ENCODE measurements at places on chromosomes 5 and 9.

DNA sequence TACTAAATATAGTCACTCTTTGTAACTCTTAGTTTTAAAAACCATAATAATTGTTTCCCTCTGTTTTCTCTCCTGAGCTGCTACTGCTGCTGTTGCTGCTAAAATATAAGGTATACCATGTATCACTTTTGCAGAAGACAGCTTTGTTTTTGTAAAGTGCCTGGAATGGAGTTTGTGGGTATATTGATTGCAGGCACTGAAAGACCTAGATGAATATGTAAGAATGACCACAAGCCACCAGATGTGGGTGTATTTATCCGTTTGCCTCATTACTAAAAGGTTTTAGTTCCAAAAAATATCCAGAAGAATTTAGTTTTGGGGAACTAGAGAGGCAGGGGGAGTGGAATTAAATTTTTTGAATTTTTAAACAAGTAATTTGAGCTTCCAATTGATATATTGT, 151.1 kb upstream of the CDKN2B start:
- DNase-seq = no peak

DNA sequence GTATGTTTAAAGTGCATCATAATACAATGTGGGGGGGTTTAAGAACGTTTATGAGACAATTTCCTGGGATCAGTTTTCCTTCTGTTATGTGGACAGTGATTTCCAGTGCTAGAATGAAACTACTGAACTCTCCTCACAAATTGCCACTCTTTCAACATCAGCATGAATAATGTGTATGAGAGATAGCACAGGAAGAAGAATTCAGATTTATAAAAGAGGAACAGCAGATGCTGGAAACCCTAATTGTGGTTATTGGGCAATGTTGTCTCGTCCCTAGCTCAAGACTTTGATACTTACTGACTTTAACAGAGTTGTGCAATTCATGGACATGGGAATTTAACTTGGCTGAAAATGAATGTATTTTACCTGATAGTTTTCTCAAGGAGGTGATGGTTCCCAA, 410.8 kb upstream of the MEF2C start:
- no peak for DNase-seq

GRCh38 chr5:168382421-168382820, 91.0 kb downstream of the WWC1 start:
- DNase-seq = no peak

DNA sequence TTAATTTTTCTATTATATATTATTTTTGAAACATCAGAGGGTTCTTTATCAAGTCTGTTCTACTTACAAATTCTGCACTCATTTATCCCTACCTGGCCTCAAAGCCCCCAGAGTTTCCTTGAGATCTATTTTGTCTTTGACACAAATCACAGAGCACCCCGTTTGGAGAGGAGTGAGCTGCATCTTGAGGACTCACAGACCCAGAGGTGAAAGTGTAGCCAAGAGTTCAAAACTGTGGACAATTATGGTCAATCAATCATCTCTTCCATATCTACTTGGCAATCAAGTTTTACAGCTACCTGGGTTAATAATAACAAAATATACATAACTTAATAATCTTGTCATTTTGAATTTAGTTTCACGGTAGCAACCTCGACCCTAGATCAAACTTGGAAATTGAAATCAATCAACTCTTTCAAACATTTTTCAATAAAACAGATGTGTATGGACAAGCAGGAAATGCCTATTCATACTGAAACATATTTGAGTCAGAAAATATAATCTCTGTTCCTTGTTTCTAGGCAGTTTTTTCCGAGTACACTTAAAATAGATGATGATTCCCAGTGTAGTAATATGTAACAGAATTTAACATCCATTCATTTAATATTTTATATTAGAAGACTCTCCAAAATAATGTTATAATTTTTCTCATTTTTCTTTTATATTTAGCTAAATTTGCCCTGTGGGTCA, 13.7 kb upstream of the SYK start:
- no peak for DNase-seq

- DNase-seq = no peak
Measured at GRCh38 chr5:128213340-128213739, 129.8 kb downstream of the SLC12A2 start.

DNA sequence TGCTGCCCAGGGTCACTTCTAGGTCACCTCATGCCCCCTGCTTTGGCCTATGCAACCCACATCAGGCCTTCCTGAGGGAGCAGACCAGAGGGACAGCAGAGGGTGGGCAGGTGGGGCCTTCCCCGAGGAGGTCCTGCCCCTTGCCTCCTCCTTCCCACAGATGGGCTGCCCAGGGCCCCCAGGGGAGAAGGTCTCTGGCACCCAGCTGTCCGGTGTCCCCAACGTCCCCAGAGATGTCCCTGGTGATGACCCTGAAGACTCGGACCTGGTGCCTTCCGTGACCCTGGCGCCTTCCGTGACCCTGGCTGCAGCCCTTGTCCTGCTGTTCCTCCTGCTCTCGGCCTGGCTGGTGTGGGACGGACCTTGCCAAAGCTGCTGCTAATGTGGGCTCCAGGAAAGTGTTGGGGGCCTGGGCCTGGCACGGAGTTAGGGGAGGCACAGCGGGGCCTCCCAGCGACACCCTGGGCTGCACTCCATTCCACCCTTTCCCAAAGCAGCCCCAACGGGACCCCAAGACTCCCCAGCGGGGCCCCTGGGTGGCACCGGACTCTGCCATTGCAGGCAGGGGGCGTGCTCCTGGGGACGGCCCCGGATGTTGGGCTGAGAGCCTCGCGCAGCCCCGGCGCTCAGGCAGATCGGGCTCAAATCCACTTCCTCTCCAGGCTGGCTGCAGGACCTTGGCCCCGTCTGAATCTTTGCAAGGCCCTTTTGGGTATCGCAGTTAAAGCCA, 6.8 kb upstream of the SLC2A6 start:
- DNase-seq = no peak

DNA sequence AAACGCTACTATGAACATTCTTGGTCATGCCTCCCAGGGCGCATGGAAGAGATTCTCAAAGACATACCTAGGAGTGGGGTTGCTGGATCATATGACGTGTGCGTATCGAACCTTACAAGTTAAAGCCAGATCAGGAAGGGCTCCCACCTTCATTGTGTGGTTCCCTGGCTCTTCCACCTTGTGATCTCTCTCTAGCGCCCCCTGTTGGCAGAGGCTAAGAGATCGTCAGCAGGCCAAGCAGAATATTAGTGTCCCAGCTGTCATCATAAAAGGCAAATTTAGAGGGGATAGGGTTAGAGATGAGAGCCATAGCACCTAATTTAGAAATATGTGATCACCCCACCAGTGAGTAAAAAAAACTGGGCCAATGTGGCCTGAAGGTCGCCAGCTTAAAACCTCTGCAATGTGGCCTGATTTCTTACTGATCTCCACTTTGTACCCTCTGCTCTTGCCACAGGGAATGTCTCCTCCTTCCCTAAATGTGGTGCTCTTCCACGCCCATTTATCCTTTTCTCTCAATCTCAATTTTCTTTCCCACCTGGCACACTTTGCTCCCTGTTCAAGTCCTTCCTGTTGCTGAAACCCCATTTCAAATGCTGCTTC, 91.7 kb upstream of the SHB start:
- DNase-seq = no peak

DNA sequence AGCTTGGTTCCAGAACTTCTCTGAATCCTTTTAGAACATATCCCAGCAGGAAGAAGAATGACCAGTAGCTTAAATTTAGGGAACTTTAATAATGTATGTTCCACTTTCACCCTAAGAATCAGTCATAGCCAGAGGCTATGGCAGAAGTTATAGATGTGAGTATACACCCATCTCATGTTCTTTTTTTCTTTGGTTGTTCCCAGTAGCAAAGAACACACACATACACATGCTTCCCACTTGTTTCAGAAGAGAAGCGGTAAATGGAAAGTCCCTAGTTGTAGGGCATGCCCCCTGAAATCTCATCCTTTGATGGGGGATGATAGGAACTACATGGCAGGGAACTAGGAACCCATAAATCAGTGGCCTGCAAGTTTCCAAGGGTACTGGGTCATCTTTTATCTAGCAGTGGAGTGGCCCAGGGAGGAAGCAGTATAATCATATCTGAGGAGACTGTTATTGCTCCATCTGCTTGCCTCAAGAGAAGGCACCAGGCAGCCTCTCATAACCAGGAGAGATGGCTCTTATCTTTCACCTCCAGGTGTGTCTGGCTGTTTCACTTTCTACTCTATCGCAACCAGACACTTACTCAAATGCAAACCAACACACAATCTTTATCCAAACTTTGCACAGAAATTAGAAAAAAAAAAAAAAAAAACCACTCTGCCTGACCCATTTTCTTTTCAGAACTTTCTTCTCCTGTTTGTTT, 109.5 kb downstream of the SNCAIP start:
- DNase-seq = no peak

- no peak for DNase-seq
Measured at GRCh38 chr9:112858625-112859147, 32.0 kb downstream of the SLC46A2 start.

DNA sequence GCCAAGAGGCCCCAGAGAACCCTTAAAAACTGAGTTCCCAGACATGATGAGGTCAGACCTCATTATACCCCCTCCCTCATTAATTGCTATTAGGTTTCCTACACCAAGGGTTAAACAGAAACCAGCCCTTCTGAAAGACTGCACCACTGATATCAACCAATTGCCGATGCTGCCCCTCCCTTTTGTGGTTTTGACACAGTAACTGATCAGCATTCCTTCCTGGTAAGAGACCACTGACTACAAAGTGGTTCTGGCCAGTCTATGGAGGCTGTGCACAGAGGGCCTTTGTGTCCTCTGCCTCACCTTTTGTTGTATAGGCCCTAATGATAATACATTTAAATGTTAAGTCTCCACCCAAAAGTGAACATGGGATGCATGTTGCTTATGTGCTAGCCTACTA, 201.5 kb downstream of the FRMD3 start:
- DNase-seq = no peak

GRCh38 chr5:114367029-114367428, 5.2 kb downstream of the KCNN2 start:
- no peak for DNase-seq

GRCh38 chr5:140344683-140345423, 1.6 kb downstream of the HBEGF start:
- DNase-seq = no peak

- DNase-seq = no peak
Measured at GRCh38 chr5:82698026-82698425, 379.2 kb downstream of the TMEM167A start.

- no peak for DNase-seq
Measured at GRCh38 chr5:65734921-65735320, 12.9 kb downstream of the NLN start.

DNA sequence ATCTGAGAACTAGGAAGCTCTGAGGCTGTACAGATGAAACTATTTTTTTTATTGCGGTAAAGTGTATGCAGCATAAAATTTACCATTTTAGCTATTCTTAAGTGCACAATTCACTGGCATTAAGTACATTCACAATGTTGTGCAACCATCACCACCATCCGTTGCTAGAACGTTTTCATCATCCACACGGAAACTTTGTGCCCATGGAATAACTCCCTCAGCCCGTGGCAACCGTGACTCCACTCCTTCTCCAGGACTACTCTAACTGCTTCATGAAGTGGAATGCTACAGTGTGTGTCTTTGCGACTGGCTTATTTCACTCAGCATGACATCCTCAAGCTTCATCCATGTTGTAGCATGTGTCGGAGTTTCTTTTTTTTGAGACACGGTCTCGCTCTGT, 57.1 kb downstream of the COL23A1 start:
- DNase-seq = no peak

GRCh38 chr5:52177193-52177592, 610.5 kb upstream of the ITGA1 start:
- DNase-seq = no peak

DNA sequence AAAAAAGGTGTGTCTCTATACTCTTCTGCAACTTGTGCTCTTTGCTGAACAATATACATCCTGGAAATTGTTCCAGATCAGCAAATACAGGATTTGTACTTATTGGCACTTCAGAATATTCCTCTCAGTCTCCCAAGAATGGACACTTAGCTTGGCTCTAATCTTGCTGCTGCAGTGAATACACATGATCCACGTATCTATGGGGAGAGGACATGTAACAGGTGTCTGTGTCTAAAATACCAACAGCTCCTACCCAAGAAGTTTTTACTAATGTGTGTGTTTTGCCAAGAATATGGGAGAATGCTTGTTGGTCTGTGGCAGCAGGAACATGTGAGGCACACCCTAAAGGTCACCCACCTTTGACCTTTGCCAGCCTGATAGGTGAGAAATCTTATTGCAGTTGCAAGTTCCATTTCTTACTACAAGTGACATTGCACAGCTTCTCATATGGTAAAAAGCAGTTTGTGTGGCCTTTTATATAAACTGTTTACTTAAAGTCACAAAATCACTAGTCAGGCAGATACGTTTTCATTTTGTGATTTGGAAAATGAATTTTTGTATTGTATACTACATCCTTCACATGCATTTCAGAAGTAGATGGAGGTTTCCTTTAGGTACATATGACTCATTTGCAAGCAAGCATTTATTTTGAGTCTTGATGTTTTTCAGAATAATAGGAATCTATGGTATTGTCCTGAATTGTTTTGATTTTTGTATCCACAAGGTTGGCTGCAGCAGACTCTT, 35.8 kb downstream of the PHF2 start:
- no peak for DNase-seq

DNA sequence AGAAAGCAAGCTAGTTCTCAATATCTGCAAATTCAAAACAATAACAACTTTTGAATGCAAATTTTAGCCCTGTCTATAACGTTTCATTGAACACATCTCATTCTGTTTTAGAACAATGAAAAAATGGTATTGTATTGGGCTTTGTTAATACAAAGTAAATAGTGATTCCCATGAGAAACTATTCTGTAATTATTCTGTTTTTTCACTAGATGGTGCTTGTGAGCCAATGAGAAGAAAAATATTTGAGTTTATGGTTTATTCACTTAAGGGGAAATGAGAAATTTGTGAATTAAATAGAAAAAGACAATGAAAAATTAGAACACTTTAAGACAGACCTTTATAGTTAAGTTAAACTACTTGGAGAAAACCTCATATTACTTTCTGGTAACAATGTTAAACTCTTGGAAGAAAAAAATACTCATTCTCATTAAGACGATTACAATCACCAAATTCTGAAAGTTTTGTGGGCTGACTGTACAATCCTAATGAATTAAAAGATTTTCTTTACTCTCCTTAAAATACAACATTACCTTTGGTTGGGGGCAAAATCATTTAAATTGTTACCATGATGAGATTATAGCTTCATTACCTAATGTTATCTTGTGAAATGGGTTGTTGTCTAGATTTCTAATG, 127.0 kb downstream of the NNT start:
- DNase-seq = no peak

DNA sequence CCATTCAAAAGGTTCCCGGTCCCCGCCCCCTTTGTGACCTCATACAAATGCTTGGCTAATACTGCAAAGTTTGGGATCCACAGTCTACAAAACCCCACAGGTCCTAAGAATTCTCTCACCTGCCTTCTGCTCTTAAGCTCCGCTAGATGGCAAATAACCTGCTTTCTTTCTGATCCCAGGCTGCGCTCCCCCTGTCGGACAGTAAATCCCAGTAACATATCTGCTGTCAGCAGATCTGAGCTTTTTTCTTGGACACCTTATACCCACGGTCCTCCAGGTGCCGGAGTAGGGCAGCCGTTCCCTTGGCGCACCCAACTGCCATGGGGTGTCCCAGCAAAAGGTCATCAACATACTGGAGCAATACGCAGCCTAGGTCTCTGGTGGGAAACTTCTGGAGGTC, 39.0 kb upstream of the PPP1R26 start:
- no peak for DNase-seq

Measured in right kidney (tissue), 9 donors.